LNCaP clone FGC (cell line): ENCODE measurements at places on chromosomes 2 and 18.
A peak's percentile ranks its signal among the peaks of the same experiment; 100 is the strongest.

DNA sequence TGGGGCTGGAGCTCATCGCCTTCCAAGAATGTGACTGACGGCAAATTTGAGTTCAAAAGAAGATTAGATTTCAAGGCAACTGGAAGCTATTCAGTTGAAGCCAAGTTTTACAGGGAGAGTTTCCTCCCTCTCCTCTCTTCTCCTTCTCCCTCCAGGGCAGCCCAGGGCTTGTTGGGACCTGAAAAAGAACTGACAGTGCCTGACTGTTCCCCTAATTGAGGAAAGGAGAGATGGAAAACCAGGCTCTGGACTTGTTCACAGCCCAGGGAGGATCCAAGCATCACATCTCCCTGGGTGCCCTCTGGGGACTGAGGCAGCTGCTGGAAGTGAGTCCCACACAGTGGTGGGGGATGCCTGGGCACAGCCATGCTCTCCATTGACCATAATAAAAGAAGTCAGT lies 88.1 kb downstream of the THNSL2 start:
- no peak for DNase-seq

DNA sequence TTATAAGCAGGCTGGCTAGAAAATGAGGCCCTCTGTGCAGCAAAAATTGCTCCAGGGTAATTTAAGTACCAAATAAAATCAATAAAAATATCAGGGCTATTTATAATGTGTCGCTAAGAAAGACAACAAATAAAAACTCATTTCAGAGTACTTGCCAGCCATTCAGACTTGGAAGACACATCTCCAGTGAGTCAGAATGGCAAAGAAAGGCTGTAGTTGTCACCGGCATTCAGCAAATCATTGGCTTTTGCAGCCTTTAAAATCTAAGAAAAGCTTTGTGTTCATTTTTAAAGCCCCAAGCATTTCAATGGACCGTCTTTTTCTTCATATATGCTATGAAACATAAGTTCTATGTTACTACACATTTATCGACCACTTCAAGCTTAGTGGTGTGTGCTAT lies 141.1 kb upstream of the HNMT start:
- peak; percentile 46 for DNase-seq

DNA sequence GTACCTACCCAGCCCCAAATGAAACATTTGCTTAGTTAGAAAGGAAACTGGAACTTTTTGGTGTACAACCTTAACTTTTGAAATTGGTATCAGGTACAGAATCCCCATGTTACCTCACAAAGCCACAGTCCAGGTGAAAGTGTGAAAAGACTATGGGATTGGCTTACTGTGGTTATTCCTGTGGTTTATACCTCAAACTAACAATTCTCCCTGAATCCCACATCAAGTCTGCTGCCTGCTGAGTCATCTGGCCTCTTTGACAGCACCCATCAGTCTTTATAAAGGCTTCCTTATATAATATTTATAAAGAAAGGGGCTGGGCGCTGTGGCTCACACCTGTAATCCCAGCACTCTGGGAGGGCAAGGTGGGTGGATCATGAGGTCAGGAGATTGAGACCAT lies 164.6 kb downstream of the TMEM247 start:
- DNase-seq = no peak

GRCh38 chr2:130728007-130728454 lies 839 bp upstream of the GPR148 start:
- no peak for DNase-seq

DNA sequence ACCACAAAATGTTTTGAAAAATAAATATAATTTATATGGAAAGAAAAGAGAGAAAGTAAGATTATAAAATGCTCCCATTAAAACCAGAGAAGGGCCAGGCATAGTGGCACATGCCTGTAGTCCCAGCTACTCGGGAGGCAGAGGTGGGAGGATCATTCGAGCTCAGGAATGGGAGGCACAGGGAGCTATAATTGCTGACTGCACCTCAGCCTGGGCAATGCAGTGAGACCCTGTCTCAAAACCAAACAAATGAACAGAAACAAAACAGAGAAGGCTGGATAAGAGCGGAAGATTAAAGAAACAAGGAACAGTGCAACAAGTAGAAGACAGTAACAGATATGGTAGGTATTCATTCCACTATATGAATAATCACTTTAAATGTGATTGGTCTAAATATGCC lies 18.6 kb upstream of the TMEM182 start:
- DNase-seq = no peak

DNA sequence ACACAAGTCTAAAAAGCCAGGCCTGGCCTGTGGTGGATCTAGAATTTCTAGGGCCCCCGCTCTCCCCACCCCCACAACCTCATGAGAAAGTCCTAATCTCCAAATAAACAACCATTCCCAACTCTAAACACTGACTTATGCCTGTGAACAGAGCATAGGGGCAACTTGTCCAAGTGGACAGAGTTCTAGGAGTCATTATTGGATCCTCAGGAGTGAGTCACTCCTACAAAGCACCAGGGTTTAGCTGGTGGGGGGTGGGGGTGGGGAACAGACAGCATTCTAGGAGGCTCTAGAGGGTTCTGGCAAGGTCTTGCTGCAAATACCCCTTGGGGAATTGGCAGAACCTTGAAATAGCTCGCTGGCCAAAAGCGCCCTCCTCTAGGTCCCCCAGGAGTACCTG lies 83.3 kb downstream of the ZCCHC2 start:
- DNase-seq = no peak

- no peak for DNase-seq
These were observed 94.4 kb downstream of the SGPP2 start for GRCh38 chr2:222518570-222519381.
